ENCODE measurements at places on chromosomes 4 and X. TPM values are rescaled to one million over a fixed set of nuclear protein-coding genes. Genes with fewer than 3 reads are reported as not detected.

GRCh38 chr4:10005632-10006031, 15.7 kb downstream of the SLC2A9 start:
- H3K27me3 ChIP-seq = no peaks in the 10 kb centered on the region
- peak overlapping the region; percentile 83 for H3K27ac ChIP-seq
- DNase-seq = no peak
- H3K4me1 ChIP-seq = peaks cover 35% of the 10 kb centered on the region

DNA sequence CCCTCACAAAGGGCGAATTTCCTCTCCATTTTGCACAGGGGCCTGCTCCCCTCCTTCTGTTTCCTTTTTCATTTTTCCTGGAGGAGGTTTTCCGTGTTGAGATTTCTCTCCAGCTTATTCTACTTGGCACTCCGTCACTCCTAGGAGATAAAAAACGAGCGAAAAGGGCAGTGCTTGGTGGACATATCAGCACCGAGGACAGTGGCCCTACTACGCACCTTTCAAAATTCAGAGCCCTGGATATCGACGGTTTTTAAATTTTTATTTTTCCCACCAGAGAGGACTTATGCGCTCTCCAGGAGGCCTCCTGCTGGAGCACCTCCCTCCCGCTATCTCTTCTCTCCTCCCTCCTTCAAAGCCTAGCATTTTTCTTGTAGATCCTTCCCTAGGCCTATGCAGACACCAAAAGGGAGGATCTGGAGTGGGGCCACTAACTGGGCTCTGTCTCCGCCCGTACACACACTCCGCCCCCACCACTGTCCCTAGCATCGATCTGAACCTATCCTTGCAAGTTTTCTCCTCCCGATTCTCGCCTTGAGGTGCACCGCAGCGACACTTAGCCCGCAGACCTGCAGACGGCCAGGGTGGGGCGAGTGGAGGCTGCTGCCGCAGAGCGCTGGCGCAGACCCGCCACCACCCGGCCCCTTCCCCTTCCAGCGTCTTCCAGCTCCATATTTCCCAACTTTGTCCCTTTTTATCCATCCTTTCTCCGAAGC, 8.5 kb upstream of the TCEAL9 start:
- H3K4me3 ChIP-seq = no peak overlapping the region
- H3K36me3 ChIP-seq = no peaks in the 10 kb centered on the region
- no peak for DNase-seq
- H3K27ac ChIP-seq = no peak overlapping the region
- no peaks in the 10 kb centered on the region for H3K27me3 ChIP-seq

DNA sequence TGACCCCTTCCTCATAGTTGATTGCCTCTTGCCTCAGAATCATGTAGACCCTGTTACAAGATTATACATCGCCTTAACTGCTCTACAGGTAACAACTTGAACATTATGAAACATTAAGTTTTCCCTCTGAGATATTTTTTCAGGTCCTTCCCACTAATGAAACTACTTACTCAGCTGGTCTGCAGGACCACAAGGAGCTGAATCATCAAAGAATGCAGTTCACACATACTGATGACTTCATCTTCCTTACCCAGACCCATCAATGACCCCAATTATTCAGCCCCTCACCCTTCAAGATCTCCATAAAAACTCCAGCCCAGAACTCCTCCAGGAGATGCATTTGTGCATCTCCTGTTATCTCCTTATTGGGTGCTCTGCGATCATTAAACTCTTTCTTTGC, 720.9 kb downstream of the RAPGEF2 start:
- no peak overlapping the region for H3K4me3 ChIP-seq
- H3K27ac ChIP-seq = no peak overlapping the region
- no peak for DNase-seq
- no peaks in the 10 kb centered on the region for H3K27me3 ChIP-seq
- no peaks in the 10 kb centered on the region for H3K4me1 ChIP-seq
- no peaks in the 10 kb centered on the region for H3K36me3 ChIP-seq

DNA sequence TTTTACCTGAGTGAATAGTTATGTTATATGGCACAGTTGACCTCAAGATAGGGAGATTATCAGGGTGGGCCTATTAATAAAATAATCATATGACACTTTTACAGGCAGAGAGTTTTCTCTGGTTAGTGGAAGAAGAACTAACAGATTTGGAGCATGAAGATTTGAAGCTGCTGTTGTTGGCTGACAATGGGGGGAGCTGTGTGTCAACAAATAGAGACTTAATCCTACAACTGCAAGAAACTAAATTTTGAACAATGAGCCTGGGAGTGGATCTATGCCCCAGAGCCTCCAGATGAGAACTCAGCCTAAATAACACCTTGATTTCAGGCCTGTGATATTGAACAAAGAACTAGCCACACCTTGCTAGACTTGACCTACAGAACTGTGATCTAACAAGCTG, 7.2 kb upstream of the CCSER1 start:
- no peaks in the 10 kb centered on the region for H3K4me1 ChIP-seq
- no peak overlapping the region for H3K4me3 ChIP-seq
- H3K36me3 ChIP-seq = no peaks in the 10 kb centered on the region
- H3K27ac ChIP-seq = no peak overlapping the region

CENPVL2 gene
- total RNA-seq = not detected

- DNase-seq = no peak
- H3K27me3 ChIP-seq = no peaks in the 10 kb centered on the region
- no peak overlapping the region for H3K27ac ChIP-seq
- no peak overlapping the region for H3K4me3 ChIP-seq
- H3K36me3 ChIP-seq = no peaks in the 10 kb centered on the region
- H3K4me1 ChIP-seq = no peaks in the 10 kb centered on the region
Measured at GRCh38 chrX:122667667-122668066, 516.4 kb upstream of the GRIA3 start.

CYLC1 gene
- not detected for total RNA-seq

- H3K4me1 ChIP-seq = no peaks in the 10 kb centered on the region
- H3K4me3 ChIP-seq = no peak overlapping the region
- H3K27ac ChIP-seq = no peak overlapping the region
- H3K27me3 ChIP-seq = no peaks in the 10 kb centered on the region
Measured at GRCh38 chrX:48025561-48025960, 18.8 kb downstream of the SPACA5 start.

CORIN gene
- 3.9 TPM for total RNA-seq

- H3K27ac ChIP-seq = no peak overlapping the region
- H3K27me3 ChIP-seq = no peaks in the 10 kb centered on the region
- H3K36me3 ChIP-seq = peaks cover 25% of the 10 kb centered on the region
- no peak for DNase-seq
- no peak overlapping the region for H3K4me3 ChIP-seq
Measured at GRCh38 chr4:89245459-89245858, 62.1 kb downstream of the GPRIN3 start.

DNA sequence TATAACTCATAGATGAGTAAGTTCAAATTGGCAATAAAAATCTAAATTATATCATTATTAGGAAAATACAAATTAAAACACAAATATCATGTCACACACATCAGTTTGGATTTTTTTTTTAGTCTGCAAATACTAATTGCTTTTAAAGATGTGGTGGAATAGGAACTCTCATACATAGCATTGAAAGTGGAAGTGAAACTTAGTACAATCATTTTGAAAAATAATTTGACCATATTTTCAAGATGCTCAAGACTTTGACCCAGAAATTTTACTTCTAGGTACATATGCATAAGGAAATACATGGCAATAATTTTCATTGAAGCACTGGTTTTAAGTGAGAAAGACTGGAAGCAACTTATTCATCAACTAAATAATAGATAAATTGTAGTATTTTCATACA, 147.5 kb upstream of the SMIM31 start:
- no peak overlapping the region for H3K27ac ChIP-seq
- H3K4me3 ChIP-seq = no peak overlapping the region
- H3K4me1 ChIP-seq = no peaks in the 10 kb centered on the region
- no peaks in the 10 kb centered on the region for H3K27me3 ChIP-seq
- no peak for DNase-seq
- no peaks in the 10 kb centered on the region for H3K36me3 ChIP-seq

- H3K27ac ChIP-seq = peak overlapping the region; percentile 93
- peak overlapping the region; percentile 87 for H3K4me3 ChIP-seq
- no peak for DNase-seq
- H3K36me3 ChIP-seq = no peaks in the 10 kb centered on the region
- no peaks in the 10 kb centered on the region for H3K27me3 ChIP-seq
- peaks cover 39% of the 10 kb centered on the region for H3K4me1 ChIP-seq
Measured at GRCh38 chr4:101345271-101345595, 2.1 kb downstream of the PPP3CA start.

GRCh38 chr4:176238157-176238610, 30.8 kb downstream of the ASB5 start:
- DNase-seq = no peak
- no peaks in the 10 kb centered on the region for H3K4me1 ChIP-seq
- H3K4me3 ChIP-seq = no peak overlapping the region
- no peak overlapping the region for H3K27ac ChIP-seq
- no peaks in the 10 kb centered on the region for H3K27me3 ChIP-seq

GRCh38 chr4:40721730-40722171, 28.0 kb upstream of the NSUN7 start:
- H3K27me3 ChIP-seq = no peaks in the 10 kb centered on the region
- peaks cover 17% of the 10 kb centered on the region for H3K4me1 ChIP-seq
- DNase-seq = no peak
- H3K27ac ChIP-seq = peak overlapping the region; percentile 65

GRCh38 chrX:135951291-135951690, 22.5 kb downstream of the MMGT1 start:
- no peak overlapping the region for H3K27ac ChIP-seq
- H3K36me3 ChIP-seq = no peaks in the 10 kb centered on the region
- no peak overlapping the region for H3K4me3 ChIP-seq

- H3K36me3 ChIP-seq = no peaks in the 10 kb centered on the region
- no peak overlapping the region for H3K27ac ChIP-seq
- no peak for DNase-seq
- H3K27me3 ChIP-seq = no peaks in the 10 kb centered on the region
- H3K4me3 ChIP-seq = no peak overlapping the region
Measured at GRCh38 chr4:77220828-77221613, 64.0 kb downstream of the CCNG2 start.

GNRHR gene
- not detected for total RNA-seq

NRK gene
- 0.53 TPM for total RNA-seq

DNA sequence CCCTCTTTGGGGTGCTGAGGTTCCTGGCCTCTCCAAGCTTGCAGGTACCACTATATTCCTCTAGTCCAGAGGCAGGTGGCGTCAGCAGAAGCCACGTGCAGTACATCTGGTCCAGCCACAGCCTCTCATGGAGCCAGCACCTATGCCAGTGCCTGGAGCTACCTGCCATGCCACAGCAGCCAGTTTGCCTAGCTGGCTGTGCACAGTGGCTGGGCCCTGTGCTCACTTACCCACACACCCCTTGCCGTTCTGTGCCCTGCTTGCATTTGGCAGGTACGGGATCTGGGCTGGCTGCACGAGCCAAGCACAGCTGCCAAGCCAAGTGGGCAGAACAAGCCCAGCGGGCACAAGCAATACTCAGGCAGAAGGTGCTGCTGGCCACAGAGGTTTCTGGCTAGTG, 601.1 kb downstream of the EPHA5 start:
- H3K4me3 ChIP-seq = no peak overlapping the region
- no peaks in the 10 kb centered on the region for H3K36me3 ChIP-seq
- no peak for DNase-seq
- H3K27me3 ChIP-seq = no peaks in the 10 kb centered on the region
- no peaks in the 10 kb centered on the region for H3K4me1 ChIP-seq
- no peak overlapping the region for H3K27ac ChIP-seq

DNA sequence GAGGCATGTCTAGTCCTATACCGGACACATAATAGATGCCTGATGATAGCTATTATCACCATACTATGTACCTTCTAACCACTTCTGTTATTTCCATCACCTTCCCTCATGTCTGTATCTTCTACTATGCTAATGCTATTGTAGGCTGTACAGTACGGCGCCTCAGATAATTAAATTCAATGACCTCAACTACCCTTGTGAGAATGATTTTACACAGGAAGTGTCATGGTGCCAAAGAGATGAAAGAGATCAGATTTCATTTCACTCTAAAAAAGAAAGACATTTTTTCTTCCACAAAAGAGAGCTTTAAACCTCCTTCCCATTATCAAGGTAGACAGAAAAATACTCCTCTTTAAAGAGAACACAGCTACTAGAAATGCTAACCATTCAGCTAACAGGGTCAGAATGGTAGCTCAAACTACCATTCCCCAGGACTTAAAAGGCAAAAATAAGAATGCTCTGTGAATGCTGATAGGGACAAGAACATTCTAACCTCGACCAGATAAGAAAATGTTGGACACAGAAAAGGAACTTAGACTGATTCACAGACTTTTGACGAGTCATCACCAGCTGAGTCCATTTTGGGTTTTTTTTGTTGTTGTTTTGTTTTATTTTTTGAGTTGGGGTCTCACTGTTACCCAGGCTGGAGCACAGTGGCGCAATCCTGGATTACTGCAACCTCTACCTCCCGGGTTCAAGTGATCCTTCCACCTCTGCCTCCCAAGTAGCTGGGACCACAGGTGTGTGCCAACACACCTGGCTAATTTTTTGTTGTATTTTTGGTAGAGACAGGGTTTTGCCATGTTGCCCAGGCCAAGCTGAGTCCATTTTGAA, 99.2 kb upstream of the RAPGEF2 start:
- DNase-seq = no peak
- H3K4me3 ChIP-seq = no peak overlapping the region
- no peaks in the 10 kb centered on the region for H3K27me3 ChIP-seq

LDB2 gene
- total RNA-seq = 113 TPM

DNA sequence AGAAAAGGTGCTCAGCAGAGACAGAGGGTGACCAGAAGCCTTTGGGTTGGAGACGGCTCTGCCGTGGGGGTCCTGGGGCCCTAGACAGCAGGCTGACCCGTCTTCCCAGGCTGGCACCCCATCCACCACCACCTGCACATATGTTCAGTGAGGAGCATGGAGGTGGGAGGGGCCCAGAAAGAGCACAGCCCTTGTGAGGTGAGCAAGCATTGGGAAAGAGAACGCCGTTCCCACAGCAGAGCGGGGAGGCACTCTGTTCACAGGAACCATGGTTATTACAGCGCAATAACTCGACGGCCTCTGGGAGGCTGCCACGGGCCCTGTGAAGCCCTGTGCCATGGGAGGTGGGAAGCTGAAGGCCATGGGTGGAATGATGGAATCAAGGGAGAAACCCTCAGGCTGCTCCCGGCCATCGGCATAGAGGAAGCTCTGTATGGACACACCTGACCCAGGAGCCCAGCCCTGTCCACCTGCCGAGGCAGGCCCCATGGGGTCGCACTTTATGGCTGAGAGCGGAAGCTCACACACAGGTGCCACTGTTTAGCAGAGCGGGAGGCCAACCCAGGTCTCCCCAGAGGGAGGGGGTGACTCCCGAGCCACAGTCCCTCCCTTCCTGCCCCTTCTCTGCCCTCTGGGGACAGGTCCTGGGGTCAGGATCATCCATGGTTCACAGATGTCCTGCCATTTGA, 93.5 kb upstream of the AFAP1 start:
- no peak overlapping the region for H3K4me3 ChIP-seq
- no peaks in the 10 kb centered on the region for H3K27me3 ChIP-seq
- DNase-seq = no peak
- no peaks in the 10 kb centered on the region for H3K4me1 ChIP-seq
- no peak overlapping the region for H3K27ac ChIP-seq
- H3K36me3 ChIP-seq = no peaks in the 10 kb centered on the region

GRCh38 chrX:130378024-130378669, 7.3 kb downstream of the GPR119 start:
- H3K27me3 ChIP-seq = no peaks in the 10 kb centered on the region
- H3K4me1 ChIP-seq = no peaks in the 10 kb centered on the region
- DNase-seq = no peak
- H3K36me3 ChIP-seq = peaks cover 9% of the 10 kb centered on the region
- H3K27ac ChIP-seq = no peak overlapping the region

Data from lower lobe of right lung (tissue), 2 donors.